Dorsolateral prefrontal cortex (tissue), 122 donors: ENCODE measurements at places on chromosomes 16 and 17.

- no peak for DNase-seq
Measured at GRCh38 chr17:41553987-41554680, 17.7 kb downstream of the KRT9 start.

GRCh38 chr17:73318836-73319235 lies 7.0 kb upstream of the CDC42EP4 start:
- no peak for DNase-seq

DNA sequence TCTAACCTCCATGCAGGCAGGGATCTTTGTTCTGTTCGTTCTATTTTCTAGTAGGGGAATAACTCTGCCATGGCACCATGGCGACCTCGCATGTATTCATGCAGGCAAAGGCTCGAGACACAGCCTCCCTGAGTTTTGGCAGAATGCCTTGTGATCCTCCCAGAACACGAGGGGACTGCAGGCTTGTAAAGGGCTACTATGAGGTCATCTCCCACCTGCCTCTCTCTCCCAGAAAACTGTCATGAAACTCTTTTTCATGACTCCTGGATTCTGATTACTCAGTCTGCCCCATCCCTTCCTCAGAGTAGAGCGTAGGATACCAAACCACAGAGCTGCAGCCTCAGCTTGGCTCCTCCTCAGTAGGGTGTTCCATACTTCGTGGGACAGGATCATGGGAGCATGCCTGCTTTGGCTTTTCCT lies 64.3 kb downstream of the IGF2BP1 start:
- DNase-seq, result no peak

DNA sequence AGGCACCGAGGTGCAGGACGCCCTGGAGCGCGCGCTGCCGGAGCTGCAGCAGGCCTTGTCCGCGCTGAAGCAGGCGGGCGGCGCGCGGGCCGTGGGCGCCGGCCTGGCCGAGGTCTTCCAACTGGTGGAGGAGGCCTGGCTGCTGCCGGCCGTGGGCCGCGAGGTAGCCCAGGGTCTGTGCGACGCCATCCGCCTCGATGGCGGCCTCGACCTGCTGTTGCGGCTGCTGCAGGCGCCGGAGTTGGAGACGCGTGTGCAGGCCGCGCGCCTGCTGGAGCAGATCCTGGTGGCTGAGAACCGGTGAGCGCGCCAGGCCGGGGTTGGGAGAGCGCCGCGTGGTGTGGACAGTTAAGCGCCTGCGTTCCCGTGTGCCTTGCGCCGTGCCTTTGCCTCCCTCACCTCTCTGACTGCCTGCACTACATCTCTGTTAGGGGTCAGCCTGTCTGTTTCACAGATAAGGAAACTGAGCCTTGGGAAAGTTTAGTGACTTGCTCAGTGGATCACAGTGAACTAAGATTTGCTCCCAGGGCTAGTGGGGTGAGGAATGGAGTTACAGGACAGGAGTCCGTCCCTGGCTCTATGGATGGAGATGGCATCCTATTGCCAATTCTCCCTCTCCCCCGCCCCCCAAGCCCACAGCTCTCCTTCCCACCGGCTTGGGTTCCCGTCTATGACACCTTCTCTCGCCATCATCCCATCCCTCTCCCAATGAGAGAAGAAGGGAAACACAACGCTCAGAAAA lies 880 bp downstream of the SARM1 start:
- DNase-seq, result no peak

DNA sequence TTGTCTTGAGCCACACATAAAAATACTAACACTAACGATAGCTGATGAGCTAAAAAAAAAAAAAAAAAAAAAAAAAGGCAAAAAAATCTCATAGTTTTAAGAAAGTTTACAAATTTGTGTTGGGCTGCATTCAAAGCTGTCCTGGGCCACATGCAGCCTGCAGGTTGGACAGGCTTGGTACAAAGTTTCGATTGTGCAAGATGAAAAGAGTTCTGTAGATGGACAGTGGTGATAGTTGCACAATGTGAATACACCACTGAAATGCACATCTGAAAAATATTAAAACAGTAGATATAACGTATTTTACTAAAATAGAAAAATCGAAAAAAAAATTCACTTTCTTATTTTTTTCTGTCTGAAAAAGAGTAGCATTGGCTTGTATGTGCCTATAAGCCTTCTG lies 42.9 kb downstream of the AMFR start:
- no peak for DNase-seq

DNA sequence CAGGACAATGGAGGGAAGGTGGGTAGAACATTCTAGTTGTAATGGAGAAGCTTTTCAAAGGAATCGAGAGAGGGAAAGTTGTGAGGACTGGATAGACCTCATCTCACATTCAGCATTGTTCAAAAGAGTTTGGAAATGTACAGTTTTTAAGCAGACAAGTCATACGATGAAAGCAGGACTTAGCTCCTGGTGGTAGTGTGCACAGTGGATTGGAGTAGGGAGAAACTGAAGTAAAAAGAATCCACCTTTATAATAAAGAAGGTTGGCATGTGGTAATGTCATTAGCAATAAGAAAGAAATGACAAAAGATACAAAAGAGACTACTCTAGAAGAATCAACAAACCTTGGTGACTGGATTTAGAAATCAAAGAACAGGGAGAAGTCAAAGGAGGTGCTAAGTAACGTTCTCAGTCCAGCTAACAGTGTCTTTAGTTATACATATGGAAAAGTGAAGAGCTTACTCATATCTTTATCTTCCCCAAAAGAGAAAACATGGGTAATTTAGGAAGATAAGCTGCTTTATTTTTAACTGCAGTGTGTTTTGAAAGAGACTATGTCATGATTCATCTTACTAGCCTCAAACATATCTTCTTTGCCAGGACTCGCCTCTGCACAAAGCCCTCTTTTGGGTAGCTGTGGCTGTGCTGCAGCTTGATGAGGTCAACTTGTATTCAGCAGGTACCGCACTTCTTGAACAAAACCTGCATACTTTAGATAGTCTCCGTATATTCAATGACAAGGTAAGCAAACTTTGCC lies 18.7 kb upstream of the EVI2A start:
- peak; percentile 58 for DNase-seq

DNA sequence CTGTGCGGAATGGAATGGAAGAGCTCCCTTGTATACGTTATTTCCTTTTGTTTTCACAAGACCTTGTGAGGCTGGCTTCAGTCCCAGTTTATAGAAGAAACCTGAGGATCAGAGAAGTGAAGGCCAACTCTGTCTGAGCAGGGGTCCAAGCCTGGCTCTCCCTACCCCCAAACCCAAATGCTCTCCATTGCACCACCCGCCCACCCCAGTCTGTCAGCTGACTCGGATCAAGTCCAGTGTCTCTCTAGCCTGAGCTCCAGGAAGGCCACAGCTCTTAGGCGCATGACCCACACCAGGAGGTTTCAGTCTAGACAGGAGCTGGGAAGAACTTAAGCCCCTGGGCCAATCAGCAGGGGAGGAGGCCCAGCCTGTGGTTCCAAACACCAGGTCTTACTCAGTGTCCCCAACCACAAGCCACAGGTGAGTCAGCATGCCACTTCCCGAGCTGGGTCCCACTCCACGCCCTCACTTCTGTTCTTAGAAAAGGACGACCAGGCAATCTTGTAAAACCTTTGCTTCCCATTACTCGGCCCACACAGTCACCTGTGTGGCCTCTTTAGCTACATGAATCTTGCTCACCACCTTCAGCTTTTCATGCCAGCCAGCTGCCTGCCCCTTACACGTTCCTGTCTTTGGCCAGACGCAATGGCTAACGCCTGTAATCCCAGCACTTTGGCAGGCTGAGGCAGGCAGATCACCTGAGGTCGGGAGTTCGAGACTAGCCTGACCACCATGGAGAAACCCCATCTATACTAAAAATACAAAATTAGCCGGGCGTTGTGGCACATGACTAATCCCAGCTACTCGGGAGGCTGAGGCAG lies 27.8 kb downstream of the TK2 start:
- DNase-seq, result no peak

GRCh38 chr16:87608400-87608985 lies 6.2 kb downstream of the JPH3 start:
- no peak for DNase-seq

DNA sequence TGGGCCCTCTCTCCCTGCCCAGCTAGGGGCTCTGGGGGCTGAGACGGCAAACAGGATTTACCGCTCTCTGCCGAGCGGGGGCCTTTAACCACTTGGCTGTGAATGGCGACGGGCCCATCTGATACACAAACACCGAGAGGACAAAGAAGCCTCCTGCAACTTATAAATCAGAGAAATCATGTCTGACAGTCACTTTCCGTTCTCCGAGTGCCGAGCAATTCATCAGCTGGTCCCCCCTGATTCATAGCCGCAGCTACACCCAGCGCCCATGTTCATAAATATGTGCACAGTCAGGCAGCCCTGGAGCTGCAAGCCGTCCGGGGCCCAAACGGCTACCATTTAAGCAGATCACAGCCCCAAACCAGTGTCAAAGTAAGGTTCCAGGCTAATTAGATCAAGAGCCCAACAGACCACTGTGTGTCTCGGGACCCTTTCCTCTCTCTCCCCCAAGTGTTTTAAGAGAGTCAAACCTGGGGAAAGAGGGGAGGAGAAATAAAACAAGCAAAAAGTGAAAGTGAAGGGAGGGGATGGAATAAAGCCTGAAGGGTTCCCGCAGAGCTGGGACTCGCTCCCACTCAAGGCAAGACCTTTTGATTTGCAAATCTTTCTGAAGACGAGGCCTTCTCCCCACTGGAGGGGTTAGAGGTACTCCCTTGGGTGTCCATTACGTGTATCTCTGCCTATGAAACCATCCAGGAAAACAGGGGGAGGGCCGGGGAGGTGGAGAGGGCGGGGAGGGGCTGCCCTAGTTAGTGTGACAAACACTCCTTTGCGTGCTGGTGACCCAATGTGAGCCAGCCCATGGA lies 154.7 kb downstream of the C16orf78 start:
- no peak for DNase-seq

GRCh38 chr17:63634816-63635215 lies 12.6 kb downstream of the MAP3K3 start:
- no peak for DNase-seq

- DNase-seq, result no peak
Measured at GRCh38 chr17:73286863-73287296, 24.9 kb downstream of the CDC42EP4 start.

GRCh38 chr16:27531826-27532800 lies 17.6 kb downstream of the GTF3C1 start:
- no peak for DNase-seq

- no peak for DNase-seq
Measured at GRCh38 chr16:77393955-77394354, 40.9 kb downstream of the ADAMTS18 start.
